Muscle of leg (tissue), 16 donors: ENCODE measurements at places on chromosomes 1 and 21. TPM values are rescaled to one million over a fixed set of nuclear protein-coding genes. Genes with fewer than 3 reads are reported as not detected.

- no peak overlapping the region for H3K4me3 ChIP-seq
- H3K27ac ChIP-seq = no peak overlapping the region
- H3K27me3 ChIP-seq = no peaks in the 10 kb centered on the region
- no peak for DNase-seq
These were observed 28.5 kb downstream of the TNFRSF9 start for GRCh38 chr1:7912145-7912544.

DNA sequence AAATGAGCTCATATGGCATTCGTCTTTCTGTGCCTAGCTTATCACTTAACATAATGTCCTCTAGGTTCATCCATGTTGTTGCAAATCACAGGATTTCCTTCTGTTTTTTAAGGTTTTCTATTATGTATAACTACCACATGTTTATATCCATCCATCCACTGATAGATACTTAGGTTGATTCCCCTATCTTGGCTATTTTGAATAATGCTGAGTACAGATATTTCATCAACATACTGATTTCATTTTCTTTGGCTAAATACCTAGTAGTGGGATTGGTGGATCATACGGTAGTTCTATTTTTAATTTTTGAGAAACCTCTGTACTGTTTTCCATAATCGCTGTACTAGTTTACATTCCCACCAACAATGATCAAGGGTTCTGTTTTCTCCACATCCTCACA, 45.0 kb downstream of the GORAB start:
- H3K4me1 ChIP-seq = no peaks in the 10 kb centered on the region
- H3K36me3 ChIP-seq = no peaks in the 10 kb centered on the region
- no peak overlapping the region for H3K4me3 ChIP-seq
- H3K27ac ChIP-seq = no peak overlapping the region
- H3K27me3 ChIP-seq = no peaks in the 10 kb centered on the region
- DNase-seq = no peak

DNA sequence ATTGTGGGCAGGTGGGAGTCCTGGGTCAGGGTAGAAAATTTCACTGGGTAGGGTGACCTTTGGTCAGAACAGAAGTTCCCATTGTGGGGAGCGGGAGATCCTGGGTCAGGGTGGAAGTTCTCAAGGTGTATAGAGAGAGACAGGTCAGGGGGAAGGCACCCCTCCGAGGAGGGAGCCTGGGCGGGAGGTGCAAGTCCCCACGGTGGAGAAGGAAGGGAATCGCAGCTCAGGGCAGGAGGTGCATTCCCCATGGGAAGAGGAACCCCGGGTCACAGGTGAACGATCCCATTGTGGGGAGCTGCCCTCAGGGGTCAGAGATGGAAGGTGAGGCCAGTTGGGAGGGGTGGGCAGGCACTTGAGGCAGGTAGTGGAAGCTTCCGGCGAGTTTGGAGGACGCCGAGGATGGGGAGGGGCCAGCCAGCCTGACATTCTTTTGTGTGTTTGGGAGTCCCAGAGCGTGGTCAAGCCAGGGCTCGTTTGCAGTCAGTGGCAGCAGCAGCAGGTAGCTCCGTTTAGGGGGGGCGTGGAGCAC, 637 bp downstream of the LYPLA2 start:
- no peaks in the 10 kb centered on the region for H3K27me3 ChIP-seq
- peaks cover 36% of the 10 kb centered on the region for H3K4me1 ChIP-seq
- H3K27ac ChIP-seq = peak overlapping the region; percentile 48

DNA sequence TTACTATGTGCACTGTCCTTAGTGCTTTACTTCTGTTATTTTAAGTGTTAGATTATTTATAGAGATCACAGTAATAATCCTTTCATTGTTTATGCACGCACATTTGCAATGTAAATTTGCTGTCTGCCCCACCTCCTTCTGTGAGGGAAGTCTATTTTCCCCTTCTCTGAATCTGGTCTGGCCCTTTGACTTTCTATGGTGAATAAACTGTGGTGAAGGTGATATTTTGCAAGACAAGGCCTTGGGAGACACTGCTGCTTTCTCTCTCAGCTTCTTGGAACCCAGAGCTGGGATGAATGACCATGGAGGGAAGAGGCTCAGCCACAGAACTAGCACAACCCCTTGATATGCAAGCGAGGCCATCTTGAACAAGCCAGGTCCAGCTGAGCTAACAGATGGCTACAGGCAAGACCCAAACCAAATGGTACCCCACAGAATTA, 156.3 kb downstream of the ST6GALNAC3 start:
- H3K36me3 ChIP-seq = no peaks in the 10 kb centered on the region
- H3K4me3 ChIP-seq = no peak overlapping the region
- no peaks in the 10 kb centered on the region for H3K27me3 ChIP-seq
- H3K4me1 ChIP-seq = no peaks in the 10 kb centered on the region
- DNase-seq = no peak

- no peak overlapping the region for H3K4me3 ChIP-seq
- no peaks in the 10 kb centered on the region for H3K36me3 ChIP-seq
- no peak for DNase-seq
- H3K4me1 ChIP-seq = no peaks in the 10 kb centered on the region
These were observed 8.9 kb upstream of the VASH2 start for GRCh38 chr1:212941452-212941851.

GRCh38 chr1:20552728-20553445, 514 bp downstream of the FAM43B start:
- H3K27me3 ChIP-seq = peaks cover 61% of the 10 kb centered on the region
- no peak for DNase-seq
- H3K27ac ChIP-seq = peak overlapping the region; percentile 13
- H3K4me3 ChIP-seq = peak overlapping the region; percentile 49

DNA sequence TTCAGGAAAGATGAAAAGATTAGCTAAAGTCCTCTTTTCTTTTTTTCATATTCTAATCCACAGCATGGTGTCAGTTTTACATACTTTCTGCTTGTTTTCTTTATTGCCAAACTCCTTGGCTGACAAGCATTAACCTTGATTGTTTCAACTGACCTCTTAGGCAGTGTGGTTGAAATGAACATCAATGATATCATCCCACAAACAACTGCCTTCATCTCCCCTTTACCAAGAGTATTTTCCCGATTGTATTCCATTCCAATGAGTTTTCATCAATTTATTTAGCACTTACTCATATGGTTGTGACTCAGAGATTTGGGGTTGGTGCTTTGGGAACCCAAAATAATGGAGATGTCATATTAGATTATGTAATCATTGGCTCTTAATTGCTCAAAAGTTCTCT, 71.8 kb downstream of the SPAG17 start:
- H3K36me3 ChIP-seq = no peaks in the 10 kb centered on the region
- DNase-seq = peak; percentile 58
- H3K4me1 ChIP-seq = peaks cover 16% of the 10 kb centered on the region
- no peak overlapping the region for H3K27ac ChIP-seq

DNA sequence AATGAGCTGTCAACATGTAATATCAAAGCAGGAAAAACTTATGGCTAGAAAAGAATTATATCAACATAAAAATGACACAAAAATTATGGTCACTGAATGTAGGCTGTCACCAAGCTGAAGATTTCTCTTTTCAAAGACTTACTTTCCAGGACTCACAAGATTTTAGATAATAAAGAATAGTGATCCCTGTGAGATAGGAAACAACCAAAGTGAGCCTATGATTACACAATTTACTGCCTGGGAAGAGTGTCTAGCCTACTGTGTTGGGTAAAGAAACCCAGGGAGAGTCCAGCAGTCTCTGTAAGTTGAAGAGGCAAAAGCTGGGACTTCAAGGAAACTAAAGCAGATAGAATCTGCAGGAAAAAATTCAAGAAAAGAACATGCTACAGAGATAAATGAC, 20.2 kb upstream of the RGS1 start:
- no peaks in the 10 kb centered on the region for H3K27me3 ChIP-seq
- H3K27ac ChIP-seq = no peak overlapping the region
- H3K36me3 ChIP-seq = no peaks in the 10 kb centered on the region

KCNN3 gene
- total RNA-seq = 5.1 TPM

CFHR3 gene
- total RNA-seq = 1.2 TPM

OR2L8 gene
- not detected for total RNA-seq

TMEM200B gene
- total RNA-seq = 10.1 TPM
